HL-60 (cell line): ENCODE measurements at places on chromosomes 3 and 15.

DNA sequence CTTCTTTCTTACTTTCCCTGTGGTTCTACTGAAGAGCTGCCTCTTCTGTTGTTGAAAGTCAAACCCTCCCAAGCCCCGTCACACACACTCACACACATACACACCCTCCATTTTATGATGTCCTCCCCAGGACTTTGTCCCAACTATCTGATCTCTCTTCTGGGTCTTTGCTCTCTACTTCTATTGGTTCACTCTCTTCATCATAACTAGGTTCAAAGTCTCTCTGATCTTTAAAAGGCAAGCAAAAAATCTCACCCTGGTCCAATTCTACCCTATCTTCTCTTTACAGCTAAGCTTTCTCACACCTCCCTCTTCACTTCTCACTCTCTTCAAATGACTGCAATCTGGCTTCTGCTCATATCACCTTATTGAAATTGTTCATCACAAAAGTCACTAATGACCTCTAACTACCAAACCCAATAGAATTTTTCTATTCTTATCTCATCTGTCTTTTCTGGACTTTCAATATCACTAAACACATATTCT is 34.8 kb downstream of the LRRFIP2 start:
- no peak for DNase-seq

- DNase-seq = no peak
Measured at GRCh38 chr15:33115191-33115861, 79.2 kb downstream of the FMN1 start.

GRCh38 chr15:48899793-48900192 is 21.9 kb downstream of the EID1 start:
- no peak for DNase-seq

GRCh38 chr3:175149675-175150074 is 290.5 kb downstream of the NAALADL2 start:
- no peak for DNase-seq

GRCh38 chr15:41957021-41957897 is 15.1 kb downstream of the EHD4 start:
- no peak for DNase-seq

- no peak for DNase-seq
Measured at GRCh38 chr3:120710369-120710768, 28.3 kb upstream of the HGD start.

GRCh38 chr15:72358650-72359171 is 17.1 kb downstream of the HEXA start:
- no peak for DNase-seq

- no peak for DNase-seq
Measured at GRCh38 chr3:126665959-126666657, 11.2 kb upstream of the TXNRD3 start.

- DNase-seq = no peak
Measured at GRCh38 chr3:124229420-124229819, 237.5 kb upstream of the ROPN1 start.

DNA sequence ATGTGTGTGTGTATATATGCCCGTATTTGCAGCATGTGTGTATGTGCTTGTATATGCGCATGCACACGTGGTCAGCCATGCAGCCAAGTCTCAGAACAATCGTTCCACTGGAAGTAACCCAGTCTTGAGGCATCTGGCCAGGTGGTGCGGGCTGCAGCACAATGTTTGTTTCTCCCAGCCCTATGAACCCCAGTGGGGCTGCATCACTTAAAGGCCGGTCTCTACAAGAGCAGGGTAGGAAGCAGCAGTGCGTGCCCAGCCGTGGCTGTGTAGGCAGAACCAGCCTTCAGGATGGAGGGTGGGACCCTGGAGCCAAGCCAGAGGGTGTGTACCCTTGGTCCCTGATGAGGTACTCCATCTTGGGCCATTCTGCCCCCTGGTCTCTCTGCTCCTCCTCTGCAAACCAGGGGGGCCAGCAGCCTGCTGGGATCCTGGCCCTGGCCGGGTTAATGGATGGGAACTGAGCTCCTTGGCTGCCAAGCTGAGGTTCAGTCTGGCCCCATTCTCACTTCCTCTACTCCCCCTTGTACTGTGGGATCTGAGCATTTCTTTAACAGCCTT is 11.8 kb downstream of the KLF13 start:
- no peak for DNase-seq

GRCh38 chr15:66025015-66025452 is 155.7 kb downstream of the RAB11A start:
- DNase-seq = no peak

DNA sequence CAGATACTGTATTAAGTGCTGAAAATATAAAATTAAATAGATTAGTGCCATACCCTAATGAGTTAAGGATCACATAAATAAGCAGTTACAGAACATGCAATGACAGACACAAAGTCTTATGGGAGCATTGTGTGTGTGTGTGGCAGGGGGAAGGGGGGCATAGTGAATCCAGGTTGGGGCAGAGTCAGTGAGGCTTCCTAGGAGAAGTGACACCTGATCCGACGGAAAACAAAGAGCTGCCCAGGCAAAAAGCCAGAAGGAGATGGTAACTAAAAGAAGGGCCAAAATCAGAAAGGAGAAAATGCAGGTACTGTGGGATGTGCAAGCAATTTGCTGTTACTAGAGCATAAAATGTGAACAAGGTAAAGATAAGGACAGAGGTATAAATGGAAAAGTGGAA is 80.1 kb upstream of the CHRM5 start:
- no peak for DNase-seq

DNA sequence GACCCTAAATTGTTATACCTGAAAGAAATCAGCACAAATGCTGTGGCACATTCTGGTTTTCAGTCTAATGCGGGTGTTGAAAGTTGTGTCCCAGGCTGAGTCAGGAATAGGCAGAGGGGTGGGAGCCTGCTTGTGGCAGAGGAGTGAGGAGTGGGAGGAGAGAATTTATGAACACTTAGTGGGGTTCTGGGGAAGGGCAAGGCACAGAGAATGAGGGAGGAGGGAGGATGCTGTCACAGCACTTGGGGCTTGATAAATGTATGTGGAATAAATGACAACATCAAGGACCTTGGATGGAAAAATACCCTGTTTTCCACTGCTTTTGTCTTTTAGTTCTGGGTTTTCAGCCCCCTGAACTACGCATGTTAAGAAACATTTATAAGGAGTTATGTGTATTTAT is 49.3 kb downstream of the ZNF621 start:
- no peak for DNase-seq

- DNase-seq = no peak
Measured at GRCh38 chr3:160016972-160017371, 28.3 kb downstream of the IL12A start.

DNA sequence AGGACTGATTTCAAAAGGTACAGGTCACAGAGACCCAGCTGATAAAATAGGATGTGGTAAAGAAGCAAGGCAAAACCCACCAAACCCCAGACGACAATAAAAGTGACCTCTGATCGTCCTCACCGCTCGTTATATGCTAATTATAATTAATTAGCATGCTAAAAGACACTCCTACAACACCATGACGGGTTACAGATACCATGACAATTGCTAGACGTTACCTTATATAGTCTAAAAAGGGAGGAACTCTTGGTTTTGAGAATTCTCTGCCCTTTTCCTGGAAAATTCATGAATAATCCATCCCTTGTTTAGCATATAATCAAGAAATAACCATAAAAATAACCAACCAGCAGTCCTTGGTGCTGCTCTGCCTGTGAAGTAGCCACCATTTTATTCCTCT is 74.7 kb upstream of the MB21D2 start:
- DNase-seq = no peak

- DNase-seq = no peak
Measured at GRCh38 chr3:126351086-126351770, 6.0 kb downstream of the KLF15 start.

DNA sequence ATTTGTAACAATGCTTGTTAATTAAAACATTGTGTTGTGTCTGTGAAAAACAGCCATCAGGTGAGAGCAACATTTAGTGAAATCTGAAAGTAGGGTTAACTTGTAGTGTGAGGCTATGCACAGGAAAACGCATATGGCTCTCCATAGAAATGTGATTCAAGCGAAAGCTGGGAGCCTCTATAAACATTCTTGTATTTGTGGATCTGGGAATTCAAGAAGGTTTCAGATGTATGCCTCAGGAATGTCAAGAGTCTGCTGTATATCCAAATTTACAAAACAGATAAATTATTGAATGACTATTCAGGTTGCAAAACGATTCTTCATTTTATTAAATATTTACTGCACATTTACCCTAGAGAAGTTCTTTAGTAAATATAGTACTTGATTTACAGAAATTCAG is 166.0 kb downstream of the THSD4 start:
- no peak for DNase-seq

DNA sequence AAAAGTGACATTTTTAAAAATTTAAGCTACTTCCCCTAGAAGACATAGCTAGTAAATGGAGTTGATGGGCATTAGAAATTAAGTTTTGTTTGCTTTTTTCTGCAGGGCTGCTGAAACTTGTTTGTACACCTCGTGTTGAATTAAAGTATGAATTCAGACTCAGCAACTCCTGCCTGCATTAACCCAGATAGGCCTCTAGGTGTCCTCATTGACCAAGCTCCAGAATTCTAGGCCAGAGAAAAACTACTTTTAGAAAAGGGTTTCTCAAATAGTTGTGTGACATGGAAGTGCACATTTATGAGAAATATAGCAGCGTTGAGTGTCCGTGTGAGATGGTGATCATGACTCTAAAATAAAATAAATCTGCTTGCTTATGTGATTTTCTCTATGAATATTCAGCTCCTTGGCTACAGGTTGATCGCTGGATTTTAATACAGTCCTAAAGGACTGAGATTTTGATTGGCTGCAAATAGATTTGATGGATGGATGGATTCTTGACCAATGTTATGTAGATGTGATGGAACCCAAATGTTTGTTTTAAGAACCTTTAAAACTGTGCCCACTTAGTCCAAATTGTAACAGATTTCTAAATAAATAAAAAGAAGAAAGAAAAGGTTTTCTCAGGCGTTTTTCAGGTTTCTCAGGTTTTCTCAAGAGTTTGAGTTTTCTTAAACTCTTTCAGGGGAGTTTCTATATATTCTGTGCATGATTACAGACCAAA is 39.4 kb upstream of the LMOD3 start:
- DNase-seq = peak; percentile 39

DNA sequence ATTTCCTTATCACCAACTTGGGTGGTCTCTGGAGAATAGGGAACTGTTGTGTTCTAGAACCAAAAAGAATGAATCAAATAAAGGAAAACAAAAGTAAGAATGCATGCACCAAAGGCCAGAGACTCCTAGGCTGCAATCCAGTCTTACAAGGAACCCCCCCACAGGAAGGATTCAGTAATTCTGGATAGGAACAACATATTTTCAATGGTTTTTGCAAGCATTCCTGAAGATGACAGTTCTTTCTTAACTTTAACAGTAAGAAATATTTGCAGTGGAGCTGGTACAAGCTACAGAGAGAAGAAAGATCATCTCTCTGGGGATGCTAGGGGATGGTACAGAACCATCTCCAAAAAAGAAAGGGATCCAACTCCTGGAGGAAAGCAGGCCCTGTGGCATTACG is 116.2 kb upstream of the CHRM5 start:
- DNase-seq = no peak

GRCh38 chr3:57065588-57065987 is 5.1 kb downstream of the SPATA12 start:
- DNase-seq = no peak

GRCh38 chr3:139638518-139638917 is 39.3 kb downstream of the NMNAT3 start:
- DNase-seq = no peak

GRCh38 chr3:197465197-197465995 is 90.4 kb downstream of the BDH1 start:
- DNase-seq = no peak

DNA sequence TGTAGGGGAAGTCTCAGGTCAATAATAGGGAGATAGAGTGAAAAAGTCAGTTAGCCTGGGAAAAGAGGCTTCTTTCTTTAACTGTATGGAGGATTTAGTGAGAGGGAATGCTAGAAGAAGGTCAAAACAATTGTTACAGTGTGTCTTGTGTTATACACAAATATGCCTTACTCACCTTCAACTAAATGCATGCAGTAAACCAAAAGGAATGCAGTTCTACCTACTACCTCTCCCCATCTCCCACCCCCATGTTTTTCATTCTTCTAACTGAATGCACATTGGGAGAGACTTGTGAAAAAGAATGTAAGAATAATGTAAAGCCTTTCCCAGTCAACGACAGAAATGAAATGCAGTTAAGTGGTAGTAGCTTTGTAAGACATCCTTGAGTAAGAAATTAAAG is 33.8 kb downstream of the CCDC66 start:
- no peak for DNase-seq

GRCh38 chr3:185552358-185552877 is at the start of gene LIPH:
Gene LIPH, minus strand, starts transcription at chr3:185552588. Its CDS starts 117 bp downstream, at chr3:185552471.
- DNase-seq = peak; percentile 21

- no peak for DNase-seq
Measured at GRCh38 chr3:47365213-47366153, 15.3 kb upstream of the PTPN23 start.

DNA sequence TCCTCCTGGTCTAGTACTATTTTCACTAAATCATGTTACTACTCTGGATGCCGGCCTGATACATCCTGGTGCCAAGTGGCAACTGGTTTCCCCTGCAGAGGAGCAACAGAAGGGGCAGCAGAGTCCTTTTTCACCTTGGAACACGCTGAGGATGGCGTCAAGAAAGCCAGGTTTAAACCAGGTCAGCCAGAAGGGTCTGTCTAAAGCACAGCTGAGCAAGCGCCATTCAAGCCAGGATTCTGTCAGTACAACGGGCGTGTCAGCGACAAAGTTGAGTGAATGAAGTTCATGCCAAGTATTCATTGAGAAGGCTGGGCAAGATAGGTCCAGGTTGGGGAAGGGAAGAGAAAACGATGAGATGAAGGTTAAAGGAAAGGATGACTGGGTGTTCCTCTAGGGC is 88.2 kb downstream of the FBN1 start:
- DNase-seq = no peak

DNA sequence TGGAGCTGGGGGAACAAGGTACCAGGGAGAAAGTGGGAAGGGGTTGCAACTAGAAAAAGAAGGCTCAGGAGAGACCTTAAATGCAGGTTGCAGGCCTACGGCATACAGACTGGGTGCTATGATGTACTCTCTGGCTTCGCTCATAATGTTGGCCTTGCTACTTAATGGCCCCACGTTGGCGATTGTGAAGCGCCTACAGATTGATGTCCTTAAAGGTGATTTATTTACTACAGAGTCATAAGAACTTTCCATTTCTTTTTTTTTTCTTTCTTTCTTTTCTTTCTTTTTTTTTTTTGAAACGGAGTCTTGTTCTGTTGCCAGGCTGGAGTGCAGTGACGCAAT is 25.4 kb downstream of the ZBTB38 start:
- DNase-seq = no peak

DNA sequence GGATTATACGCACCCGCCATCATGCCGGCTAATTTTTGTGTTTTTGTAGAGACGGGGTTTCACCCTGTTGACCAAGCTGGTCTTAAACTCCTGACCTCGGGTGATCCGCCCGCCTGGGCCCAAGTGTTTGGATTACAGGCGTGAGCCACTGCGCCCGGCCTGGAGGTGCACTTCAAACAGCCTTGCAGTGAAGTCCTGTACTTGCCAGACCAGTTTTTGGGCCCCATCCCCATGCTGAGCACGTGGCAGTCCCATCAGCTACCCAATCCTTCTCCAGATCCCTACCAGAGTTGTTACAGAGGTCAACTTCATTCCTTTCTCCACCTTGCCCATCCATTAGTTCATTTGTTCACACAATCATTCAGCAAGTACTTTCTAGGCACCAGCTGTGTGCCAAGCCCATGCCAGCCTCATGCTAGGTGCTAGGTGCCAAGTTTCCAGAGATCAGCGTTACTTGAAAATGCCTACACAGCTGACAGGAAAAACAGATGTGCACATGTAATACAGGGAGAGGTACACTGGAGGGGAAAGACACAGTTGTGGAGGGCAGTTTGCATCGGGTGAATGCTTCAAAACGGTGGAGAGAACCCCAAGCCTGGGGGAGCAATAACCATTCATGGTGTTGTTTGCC is 2.2 kb downstream of the DNAH1 start:
- no peak for DNase-seq
